Natural killer cell (primary cell): ENCODE measurements at places on chromosomes 1 and 21. TPM values are rescaled to one million over a fixed set of nuclear protein-coding genes. Genes with fewer than 3 reads are reported as not detected.
A peak's percentile ranks its signal among the peaks of the same experiment; 100 is the strongest.

Gene TMCC2
- total RNA-seq: 1.1 TPM

DNA sequence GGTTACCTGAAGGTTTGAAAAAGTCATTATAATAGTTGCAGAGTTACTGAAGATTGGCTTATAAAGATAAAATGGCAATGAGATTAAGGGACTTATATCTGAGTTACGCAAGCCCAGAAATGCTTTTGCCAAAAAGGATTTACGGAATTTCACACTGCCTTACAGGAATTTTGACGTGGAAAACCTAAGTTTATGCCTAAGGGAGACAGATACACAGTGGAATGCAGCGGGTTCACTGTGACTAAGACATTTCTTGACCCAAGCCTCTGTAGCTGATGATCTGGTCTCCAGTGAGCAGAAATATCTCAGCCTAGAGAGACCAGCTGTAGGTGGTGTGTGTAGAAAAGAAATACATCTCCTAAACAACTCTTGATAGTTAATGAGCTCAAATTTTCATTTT is 10.1 kb upstream of the EXO1 start:
- no peak for DNase-seq

GRCh38 chr21:15373941-15374340 is 309.1 kb upstream of the NRIP1 start:
- DNase-seq: no peak

Gene S100A14
- not detected for total RNA-seq

DNA sequence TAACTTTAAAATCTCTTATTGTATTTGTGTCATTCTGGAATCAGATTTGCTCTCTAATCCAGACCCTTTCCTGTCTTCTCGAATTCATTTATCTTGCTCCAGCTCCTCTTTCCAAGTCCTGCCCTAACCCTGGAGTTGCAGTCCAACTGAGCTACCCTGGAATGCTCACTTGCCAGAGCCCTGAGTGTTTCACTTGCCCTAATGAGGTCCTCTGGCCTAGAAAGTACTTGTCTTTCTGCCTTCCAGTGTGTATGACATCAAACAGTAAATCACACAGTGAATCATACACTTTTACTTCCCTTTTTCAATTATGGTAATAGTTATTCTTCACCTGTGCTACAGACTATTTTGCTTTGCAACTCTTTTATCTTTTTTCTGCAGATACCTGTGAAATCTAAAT is 96.9 kb downstream of the NEK7 start:
- DNase-seq: no peak

DNA sequence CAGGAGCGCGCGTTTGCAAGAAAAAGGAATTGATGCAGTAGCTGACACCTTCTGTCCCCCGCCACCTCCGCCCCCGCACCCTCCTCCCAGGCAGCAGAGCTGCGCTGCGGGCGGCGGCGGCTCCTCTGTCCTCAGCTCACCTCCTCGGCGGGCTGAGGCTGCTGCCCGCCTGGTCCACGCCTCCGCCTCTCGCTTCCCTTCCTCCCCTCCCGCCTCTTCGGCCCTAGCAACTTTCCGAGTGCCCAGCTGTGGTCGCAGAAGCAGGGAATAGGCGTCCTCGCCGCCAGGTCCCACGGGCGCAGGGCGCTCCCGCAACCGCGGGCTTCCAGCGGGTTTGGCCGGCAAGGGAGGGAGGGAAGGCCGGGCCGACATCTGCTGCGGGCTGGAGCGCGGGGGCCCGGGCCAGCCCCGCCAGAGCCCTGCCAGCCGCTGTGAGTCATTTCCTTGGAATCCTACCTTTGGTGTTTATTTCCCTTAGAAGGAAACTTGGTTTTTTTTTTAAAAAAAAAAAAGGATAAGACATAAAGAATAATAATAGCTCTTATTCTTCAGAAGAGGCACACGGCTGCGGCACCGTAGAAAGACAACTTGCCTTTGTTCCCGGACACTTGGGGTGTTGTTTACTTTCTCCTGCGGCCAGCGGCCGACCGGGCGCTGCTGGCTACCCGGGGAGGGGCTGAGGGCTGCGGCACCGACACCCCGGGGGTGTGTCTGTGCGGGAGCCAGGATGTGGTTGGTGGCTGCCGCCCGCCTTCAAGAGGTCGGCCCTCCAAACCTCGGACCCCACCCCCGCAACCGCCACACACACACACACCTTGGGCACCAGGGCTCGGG is 1.1 kb downstream of the SERTAD4 start:
- peak; percentile 11 for DNase-seq

Gene TTC22
- 30.8 TPM for total RNA-seq

Gene OR14I1
- total RNA-seq: not detected

DNA sequence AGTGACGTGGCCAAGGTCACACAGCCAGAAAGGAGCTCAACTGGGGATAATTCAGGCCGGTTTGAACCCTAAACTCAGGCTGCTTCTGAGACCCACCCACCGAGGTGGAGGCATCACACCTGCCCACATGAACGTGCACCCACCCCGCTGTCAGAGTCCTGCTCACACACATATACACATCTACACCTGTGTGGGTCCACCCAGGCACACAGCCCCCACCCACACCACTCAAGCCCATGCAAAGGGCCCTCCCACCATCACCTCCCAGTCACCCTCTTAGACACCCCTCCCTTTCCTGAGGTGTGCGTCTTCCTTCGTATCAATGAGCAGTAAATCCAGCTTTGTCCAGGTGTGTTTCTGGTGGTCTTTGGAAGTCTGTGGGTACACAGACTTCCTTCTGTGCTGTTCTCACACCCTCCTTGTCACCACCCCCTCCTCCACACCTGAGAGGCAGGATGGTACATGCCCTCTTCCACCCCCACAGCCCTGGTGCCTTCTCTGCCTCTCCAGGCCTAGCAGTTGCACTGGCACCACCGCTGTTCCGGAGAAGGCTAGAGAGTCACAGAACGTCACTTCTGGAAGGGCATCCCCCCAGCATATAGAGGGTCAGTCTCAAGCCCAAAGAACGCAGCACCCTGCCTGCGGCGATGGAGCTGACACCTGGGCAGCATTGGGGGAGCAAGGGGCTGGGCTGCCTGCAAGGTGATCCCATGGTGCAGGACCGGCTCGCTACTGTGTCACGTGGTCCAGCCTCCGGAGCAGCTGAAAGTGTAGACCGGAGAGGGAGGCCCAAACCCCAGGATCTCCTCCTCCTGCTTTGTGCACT is 18.9 kb upstream of the FAM131C start:
- no peak for DNase-seq

- no peak for DNase-seq
These were observed 57.9 kb upstream of the FGGY start for GRCh38 chr1:59238993-59239392.

- no peak for DNase-seq
These were observed 16.3 kb downstream of the AGPAT3 start for GRCh38 chr21:43881283-43881682.

- DNase-seq: no peak
These were observed 10.1 kb downstream of the TMEM63A start for GRCh38 chr1:225872075-225872430.

DNA sequence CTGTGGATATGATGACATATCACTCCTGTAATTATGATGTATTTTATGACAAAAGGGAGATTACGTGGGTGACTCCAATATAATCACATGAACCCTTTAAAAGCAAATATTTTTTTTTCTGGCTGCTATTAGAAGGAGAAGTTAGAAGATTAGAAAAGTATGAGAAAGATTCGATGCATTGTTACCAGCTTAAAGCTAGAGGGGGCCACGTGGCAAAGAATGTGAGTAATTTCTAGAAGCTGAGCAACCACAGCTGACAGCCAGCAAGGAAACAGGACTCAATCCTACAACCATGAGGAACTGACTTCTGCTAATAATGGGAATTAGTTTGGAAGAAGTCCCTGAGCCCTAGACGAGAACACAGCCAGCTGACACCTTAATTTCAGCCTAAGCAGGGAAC is 56.3 kb upstream of the C1orf87 start:
- no peak for DNase-seq

Gene OR2G6
- total RNA-seq: not detected

Gene OPTC
- total RNA-seq: not detected

Gene APOBEC4
- total RNA-seq: not detected
